ENCODE measurements at places on chromosomes 4 and X.

- DNase-seq: no peak
Observed at GRCh38 chrX:10085223-10085622, 71.6 kb upstream of the CLCN4 start.

DNA sequence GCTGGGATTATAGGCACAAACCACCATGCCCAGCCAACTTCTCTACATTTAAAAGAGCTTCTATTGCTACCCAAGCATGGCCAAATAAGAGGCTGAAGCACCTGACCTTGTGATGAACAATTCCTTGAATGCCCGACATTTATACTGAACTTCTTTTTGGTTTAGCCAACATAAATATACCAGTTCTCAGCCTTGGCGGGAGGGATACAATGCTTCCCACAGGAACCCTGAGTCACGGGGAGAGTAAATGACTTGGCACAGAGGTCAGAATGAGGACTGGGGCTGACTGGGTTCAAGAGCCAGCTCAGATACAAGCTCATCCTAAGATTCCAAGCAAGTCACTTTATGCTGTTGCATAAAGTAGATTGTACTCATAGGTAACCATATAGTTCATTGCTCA, 6.1 kb downstream of the HOPX start:
- no peak for DNase-seq

GRCh38 chr4:83356899-83357661, 22.4 kb upstream of the HPSE start:
- peak; percentile 75 for DNase-seq

DNA sequence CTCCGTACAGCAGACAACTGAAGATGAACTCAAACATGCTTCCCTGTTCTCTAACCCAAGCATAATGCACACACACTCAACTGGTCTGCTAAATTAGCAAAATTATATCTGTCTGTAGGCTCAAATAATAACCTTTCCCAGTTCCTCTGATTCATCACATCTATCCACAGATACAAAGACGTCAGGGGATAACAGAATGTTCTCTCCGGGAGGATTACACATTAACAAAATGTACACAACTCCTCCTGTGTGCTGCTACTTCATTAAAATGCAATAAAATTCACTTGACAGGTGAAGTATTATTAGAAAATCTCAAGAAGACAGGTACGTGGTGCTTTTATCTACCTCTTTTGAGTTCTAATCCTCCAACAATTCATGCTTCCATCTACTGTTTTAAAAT, 57.4 kb downstream of the FAT1 start:
- DNase-seq: no peak
